AG04450 (cell line): ENCODE measurements at places on chromosomes 6 and 20.
A peak's percentile ranks its signal among the peaks of the same experiment; 100 is the strongest.

GRCh38 chr6:159156089-159156488 is 13.1 kb upstream of the FNDC1 start:
- DNase-seq = no peak

- no peak for DNase-seq
Observed at GRCh38 chr20:5036828-5037227, 35.5 kb upstream of the SLC23A2 start.

GRCh38 chr20:16898433-16898832 is 150.3 kb downstream of the OTOR start:
- DNase-seq = no peak

- DNase-seq = no peak
Observed at GRCh38 chr6:53151676-53152075, 3.0 kb upstream of the GCM1 start.

DNA sequence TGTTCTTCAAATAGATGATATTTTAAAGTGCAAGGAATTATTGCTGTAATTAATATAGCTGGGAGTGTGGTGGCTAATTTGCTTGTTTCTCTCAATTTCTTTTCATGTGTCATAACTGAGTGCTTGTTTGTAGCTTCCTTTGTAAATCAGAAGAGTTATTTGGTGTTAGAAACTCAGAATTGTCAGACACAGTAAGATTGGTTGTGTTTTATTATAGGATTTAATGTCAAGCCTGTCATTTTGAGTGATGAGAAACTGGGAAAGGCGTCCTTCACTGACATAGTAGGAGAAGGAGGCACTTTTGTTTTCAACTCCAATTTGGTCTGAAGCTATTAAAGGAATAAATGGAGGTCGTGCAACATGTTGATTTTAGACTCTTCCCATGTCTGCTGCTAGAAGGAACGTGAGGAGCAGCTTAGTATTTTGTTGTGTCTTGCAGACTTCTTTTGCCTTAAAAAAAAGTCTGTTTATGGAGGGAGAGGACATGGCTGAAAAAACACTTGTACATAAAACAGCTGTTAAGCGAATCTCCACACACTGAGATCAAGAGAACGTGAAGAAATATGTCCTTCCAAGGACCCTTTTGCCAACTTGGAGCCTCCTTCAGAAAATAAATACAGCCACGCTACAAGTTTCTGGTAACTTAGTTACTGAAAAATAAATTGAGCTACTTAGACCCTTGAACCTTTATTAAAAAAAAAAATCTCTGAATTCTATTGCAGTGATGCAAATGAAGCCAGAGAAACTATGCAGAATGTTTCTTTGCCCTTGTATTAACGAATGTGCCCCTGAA is 59.5 kb downstream of the BMP6 start:
- no peak for DNase-seq

GRCh38 chr20:50515471-50516106 is 5.4 kb downstream of the PTPN1 start:
- DNase-seq = no peak

DNA sequence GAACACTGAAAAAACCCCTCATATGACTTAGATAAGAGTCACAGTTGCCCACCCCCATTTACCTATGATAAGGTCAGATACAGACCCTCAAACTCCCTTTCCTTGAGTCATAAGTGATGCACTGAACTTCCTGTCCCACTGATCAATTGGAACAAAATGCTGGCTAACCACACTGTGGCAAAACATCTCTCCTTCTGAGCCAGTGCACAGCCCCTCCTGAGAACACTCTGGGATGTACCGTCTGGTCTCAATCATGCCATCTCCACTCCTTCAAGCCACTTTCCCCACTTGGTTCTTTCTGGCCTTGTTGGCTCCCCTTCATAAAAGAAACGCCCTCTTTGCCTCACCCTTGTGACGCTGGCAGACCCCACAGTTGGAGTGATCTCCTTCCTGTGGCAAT is 42.6 kb upstream of the NXT1 start:
- DNase-seq = no peak

- no peak for DNase-seq
Observed at GRCh38 chr6:158438226-158438625, 121.7 kb upstream of the TMEM181 start.

GRCh38 chr20:10469599-10469998 is 34.5 kb downstream of the SLX4IP start:
- peak; percentile 63 for DNase-seq

DNA sequence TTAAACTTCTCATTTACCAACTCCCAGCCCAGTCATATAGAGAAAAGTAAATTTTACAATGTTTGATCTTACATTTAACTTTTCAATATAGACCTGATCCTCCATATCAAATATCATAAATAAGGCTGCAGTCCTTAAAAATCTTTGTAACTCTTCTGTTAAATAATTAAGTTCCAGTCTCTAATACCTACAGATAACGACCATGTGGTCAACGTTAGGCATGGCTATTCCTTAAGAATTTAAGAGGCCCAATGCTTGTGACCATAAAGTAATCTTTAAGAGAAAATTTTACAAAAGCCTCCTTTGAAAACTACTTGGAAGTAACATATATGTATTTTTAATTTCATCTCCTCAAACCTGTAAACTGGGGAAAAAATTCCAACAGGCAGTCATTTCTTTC is 1.6 kb downstream of the FBXO5 start:
- no peak for DNase-seq

GRCh38 chr6:168049706-168050224 is 29.2 kb downstream of the FRMD1 start:
- DNase-seq = no peak

GRCh38 chr6:112574190-112574589 is 227.1 kb downstream of the RFPL4B start:
- DNase-seq = no peak

- no peak for DNase-seq
Observed at GRCh38 chr20:9228774-9229450, 160.0 kb downstream of the PLCB4 start.

DNA sequence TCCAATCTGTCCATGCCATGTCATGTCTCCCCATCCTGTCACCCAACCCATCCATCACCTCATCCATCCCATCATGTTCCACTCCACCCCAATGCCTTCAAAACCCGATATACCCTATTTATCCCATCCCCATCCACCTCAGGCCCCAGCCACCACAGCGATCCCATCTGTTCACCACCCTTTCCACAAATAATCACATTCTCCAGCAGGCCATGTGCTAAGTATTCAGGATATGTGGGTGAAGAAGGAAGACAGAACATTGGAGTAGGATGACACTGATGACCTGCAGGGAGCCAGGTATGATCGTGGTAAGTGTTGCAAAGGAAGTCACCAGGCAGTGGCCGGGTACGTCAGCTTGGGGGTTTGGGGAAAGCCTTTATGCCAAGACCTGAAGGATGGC is 48.8 kb downstream of the NPEPL1 start:
- no peak for DNase-seq

GRCh38 chr6:35168461-35168861 is 27.3 kb upstream of the TCP11 start:
- no peak for DNase-seq

DNA sequence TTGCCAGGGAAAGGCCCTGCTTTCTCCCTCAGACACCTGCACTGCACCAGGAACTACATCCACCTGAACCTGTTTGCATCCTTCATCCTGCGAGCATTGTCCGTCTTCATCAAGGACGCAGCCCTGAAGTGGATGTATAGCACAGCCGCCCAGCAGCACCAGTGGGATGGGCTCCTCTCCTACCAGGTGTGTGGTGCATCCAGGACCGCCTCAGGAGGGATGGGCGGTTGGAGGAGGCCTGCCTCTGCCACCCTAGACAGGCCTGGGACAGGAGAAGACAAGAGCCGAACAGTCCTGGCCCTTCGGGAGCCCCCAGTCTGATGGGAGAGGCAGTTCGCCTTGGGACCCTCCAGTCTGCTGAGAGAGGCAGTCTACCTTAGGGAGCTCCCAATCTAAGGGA is 24.2 kb downstream of the GLP1R start:
- no peak for DNase-seq

GRCh38 chr20:33262658-33263065 is 20.4 kb upstream of the BPIFB1 start:
- peak; percentile 6 for DNase-seq

- DNase-seq = no peak
Observed at GRCh38 chr6:113178349-113178748, 678.8 kb upstream of the MARCKS start.

DNA sequence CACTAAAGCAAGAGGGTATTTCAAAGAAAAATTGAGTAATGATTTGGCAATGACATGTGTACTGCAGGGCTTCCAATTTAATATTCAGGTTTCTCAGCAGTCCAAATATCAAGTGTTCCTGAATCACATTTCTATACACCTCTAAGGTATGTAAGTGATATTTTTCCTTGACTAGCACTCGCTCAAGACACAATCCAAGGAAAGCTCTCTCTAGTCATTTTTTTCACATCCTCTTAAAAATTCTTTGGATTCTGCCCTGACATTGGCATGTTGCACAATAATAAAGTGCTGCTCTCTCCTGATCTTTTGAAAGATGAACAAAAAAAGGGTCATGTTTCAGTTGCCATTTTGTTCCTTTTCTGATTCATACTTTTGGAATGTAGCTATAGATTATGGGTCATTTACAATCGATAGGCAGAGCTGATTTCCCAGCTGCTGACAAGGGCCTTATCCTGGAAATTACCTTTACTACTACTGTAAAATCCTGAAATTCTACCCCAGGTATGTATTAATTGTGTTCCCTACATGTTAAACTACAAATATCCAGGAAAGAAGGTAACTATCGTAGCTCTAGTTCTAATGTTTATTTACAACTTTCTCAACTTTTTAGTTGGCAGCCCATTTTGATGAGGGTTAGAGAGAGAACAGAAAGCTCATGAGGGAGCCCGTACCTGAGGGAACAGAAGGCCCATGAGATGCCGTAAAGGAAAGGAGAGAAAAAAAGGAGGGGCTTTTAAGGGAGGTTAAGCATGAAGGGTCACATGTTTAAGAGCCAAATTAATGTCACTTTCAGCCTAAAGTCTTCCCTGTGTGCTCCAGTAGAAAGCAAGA is 22.2 kb upstream of the ADGRG6 start:
- DNase-seq = no peak

- no peak for DNase-seq
Observed at GRCh38 chr20:33853507-33853813, 42.3 kb downstream of the CHMP4B start.

GRCh38 chr6:3623451-3624249 is 127.9 kb downstream of the PXDC1 start:
- no peak for DNase-seq

DNA sequence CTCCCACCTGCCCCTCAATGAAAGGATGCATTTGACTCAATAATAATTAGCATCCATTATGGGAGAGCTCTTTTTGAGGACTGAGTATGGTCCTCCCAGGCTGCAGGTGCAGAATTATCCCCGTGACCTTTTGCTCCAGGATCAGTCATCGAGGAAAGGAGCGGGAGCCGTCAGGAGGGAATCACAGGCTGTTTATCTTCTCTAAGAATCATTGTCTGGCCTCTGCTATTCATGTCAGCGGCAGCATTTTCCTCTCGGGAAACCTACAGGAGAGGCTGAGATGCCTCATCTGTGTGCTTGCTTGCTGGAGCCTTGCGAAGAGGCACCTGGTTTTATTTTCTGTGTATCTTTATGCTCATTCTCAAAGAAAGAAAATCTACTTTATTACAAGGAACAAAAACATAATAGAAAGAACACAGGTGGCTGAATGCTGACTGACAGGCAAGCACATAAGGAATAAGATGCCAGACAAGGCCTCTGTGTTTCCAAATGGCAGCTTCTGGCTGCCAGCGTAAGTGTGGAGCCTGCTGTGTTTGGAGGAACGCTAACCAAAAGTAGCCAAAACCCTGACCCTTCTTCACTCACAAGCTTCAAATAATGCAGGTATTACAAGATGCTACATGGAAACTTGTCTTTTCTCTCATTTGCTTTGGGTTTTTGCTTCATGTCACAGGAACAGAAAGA is 539.1 kb upstream of the MARCKS start:
- DNase-seq = no peak

DNA sequence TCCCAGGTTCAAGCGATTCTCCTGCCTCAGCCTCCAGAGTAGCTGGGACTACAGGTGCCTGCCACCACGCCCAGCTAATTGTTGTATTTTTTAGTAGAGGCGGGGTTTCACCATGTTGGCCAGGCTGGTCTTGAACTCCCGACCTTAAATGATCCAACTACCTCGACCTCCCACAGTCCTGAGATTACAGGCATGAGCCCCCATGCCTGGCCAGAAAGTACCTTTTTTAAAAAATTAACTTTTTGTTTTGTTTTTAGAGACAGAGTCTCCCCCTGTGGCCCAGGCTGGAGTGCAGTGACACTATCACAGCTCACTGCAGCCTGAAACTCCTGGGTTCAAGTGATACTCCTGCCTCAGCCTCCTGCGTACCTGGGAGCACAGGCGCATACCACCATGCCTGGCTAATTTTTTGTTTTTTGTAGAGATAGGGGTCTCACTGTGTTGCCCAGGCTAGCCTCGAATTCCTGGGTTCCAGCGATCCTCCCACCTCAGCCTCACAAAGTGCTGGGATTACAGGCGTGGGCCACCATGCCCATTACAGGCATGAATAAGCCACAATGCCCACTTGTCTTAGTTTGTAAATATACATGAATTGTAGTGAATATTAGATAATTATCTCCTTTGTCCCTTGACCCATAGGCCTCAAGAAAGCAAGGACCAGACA is 17.4 kb upstream of the EEF1A1 start:
- no peak for DNase-seq

DNA sequence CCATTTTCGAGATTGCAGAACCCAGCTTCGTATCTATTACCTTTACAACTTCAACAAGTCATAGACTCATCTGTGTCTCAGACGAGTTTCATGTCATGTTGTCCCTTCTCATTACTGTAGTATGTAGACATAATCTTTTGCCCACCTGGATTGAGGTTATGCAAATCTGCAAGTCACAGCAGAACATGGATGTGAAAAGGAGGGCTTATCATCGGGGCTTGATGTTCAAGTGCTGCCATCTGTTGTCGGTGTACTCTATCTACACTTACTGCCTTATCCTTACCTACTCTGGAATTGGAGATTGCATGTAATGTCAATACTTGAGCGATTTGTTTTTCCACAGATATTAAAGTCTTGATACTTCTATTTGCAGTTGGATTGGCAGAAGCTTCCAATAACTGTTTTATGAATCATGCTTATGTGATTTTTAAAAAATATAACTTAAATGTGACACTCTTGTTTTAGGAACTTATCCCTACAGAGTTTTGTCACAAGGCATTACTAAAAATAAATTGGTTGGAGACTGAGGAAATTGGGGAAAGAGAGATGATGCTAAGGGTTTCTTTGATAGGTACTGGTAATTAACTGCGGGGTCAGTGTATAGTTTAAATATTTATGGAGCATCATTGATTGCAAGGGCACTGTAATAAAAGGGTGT is 3.0 kb upstream of the GOPC start:
- peak; percentile 66 for DNase-seq
